B cell (primary cell): ENCODE measurements at places on chromosomes 6 and 20. TPM values are rescaled to one million over a fixed set of nuclear protein-coding genes. Genes with fewer than 3 reads are reported as not detected.
A peak's percentile ranks its signal among the peaks of the same experiment; 100 is the strongest.

DNA sequence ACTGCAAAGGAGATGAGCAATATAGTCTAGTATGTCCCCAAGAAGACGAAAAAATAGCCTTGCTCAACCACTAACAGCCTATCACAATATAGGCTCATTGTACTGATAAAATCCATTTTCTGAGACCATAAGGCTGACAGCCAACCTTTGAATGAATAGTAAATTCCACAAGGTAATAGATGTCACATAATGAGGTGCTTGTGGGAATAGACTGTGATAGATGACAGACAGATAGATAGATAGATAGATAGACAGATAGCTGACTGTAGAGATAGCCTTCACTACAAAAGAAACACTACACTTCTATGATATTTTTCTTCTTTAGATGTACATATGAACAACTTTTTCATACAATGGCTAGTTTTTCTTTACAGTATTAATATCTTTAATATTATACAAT is 760.3 kb upstream of the NRSN1 start:
- no peak overlapping the region for H3K27ac ChIP-seq
- H3K27me3 ChIP-seq = no peaks in the 10 kb centered on the region
- H3K4me1 ChIP-seq = no peaks in the 10 kb centered on the region
- no peaks in the 10 kb centered on the region for H3K36me3 ChIP-seq

- H3K4me3 ChIP-seq = no peak overlapping the region
- no peak overlapping the region for H3K27ac ChIP-seq
- no peaks in the 10 kb centered on the region for H3K27me3 ChIP-seq
- no peaks in the 10 kb centered on the region for H3K36me3 ChIP-seq
- H3K4me1 ChIP-seq = no peaks in the 10 kb centered on the region
- no peak for DNase-seq
These were observed 1567.8 kb upstream of the DEFB115 start for GRCh38 chr20:29689411-29690225.

GRCh38 chr20:62141397-62142251 is 1.6 kb downstream of the PSMA7 start:
- no peak overlapping the region for H3K27ac ChIP-seq
- peak; percentile 31 for DNase-seq
- peaks cover 29% of the 10 kb centered on the region for H3K4me1 ChIP-seq
- no peaks in the 10 kb centered on the region for H3K27me3 ChIP-seq
- H3K4me3 ChIP-seq = no peak overlapping the region

- H3K4me1 ChIP-seq = no peaks in the 10 kb centered on the region
- DNase-seq = no peak
These were observed 7.9 kb downstream of the AHCY start for GRCh38 chr20:34295284-34295683.

DNA sequence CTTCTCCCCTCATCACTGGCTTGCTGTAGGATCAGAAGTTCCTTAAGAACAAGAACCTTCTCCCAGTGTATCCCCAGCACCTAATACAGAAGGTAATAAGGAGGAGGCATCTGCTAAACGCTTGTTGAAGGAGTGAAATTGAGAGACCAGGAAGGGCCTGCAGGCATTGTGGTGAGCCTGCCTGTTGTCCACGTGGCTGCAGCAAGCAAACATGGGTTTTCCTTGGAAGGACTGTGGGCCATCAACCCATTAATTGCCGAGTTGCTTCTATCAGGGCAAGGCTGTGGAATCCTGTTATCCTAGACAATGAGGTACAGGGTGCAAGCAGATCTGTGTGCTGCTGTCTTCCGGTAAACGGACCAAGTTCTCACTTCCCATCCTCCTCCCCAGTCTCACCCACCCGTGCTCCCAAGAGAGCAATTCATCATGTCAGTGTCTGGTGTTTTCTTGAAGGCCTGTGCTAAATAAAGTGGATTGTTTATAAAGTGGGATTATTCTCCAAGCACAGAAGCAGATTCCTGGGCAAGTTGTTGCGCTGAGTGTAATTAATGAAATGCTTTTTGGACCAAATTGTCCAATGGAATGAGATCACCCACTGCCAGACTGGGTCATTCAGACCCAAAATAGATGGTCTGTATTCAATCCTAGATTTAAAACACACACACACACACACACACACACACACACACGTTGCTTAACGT is 164.6 kb upstream of the CDYL start:
- no peak overlapping the region for H3K4me3 ChIP-seq
- H3K36me3 ChIP-seq = no peaks in the 10 kb centered on the region
- H3K4me1 ChIP-seq = no peaks in the 10 kb centered on the region
- DNase-seq = no peak
- H3K27me3 ChIP-seq = no peaks in the 10 kb centered on the region
- no peak overlapping the region for H3K27ac ChIP-seq

GRCh38 chr6:38279423-38279822 is 360.3 kb downstream of the BTBD9 start:
- no peak overlapping the region for H3K4me3 ChIP-seq
- H3K27ac ChIP-seq = no peak overlapping the region
- no peaks in the 10 kb centered on the region for H3K27me3 ChIP-seq
- no peak for DNase-seq
- H3K36me3 ChIP-seq = no peaks in the 10 kb centered on the region
- H3K4me1 ChIP-seq = no peaks in the 10 kb centered on the region

DNA sequence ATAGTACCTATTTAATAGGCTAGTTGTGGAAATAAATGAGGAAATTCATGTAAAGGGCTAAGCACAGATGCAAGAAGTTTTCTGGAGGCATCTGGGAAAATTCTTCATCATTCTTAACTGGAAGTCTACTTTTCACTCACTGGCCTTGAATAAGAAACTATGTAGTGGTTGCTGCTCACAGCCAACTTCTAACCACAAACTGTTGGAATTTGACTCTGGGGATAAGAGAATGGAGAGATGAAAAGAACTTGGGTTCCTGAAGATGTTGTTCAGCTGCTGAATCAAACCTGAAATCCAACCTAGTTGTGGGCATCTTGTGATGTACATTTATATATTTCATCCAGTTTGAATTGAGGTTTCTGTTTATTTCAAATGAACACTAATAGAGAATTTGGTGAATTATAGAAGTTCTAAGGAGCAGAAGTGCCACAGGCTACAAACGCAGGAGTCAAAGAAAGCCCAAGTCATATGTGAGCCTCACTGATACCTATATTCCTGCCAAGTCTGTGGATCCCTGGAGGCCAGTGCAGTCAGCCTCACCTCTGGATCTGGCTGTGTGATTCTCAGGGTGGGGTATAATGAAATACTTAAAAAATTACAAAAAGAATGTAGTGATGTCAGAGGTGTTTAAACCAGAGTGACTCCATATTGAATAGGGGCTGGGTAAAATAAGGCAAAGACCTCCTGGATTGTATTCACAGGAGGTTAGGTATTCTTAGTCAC is 18.7 kb upstream of the MEI4 start:
- no peaks in the 10 kb centered on the region for H3K36me3 ChIP-seq
- no peaks in the 10 kb centered on the region for H3K4me1 ChIP-seq
- no peak overlapping the region for H3K27ac ChIP-seq
- no peak overlapping the region for H3K4me3 ChIP-seq

GRCh38 chr6:42925248-42925857 is 3.9 kb upstream of the CNPY3 start:
- no peak overlapping the region for H3K4me3 ChIP-seq
- H3K4me1 ChIP-seq = peaks cover 22% of the 10 kb centered on the region
- DNase-seq = no peak
- H3K36me3 ChIP-seq = no peaks in the 10 kb centered on the region
- H3K27me3 ChIP-seq = no peaks in the 10 kb centered on the region

DNA sequence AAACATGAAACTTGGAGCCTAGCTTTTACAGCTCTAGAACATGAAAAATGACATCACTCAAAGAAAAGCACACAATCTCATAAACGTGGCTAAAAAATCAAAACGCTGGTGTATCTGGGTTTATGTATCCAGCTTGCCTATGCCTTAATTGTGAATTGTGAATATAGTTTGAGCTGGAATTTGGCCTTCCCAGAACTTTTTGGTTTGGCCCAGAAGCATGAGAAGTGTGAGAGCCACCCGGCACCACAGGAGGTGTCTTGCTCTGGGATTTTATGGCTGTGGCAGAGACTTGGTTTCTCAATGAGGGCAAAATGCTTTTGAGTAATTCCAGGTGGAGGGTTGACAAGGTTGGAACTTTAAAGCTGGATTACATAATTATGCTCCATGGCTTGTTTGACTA is 69.2 kb downstream of the TIAM2 start:
- H3K27ac ChIP-seq = no peak overlapping the region
- no peaks in the 10 kb centered on the region for H3K4me1 ChIP-seq
- DNase-seq = no peak
- H3K4me3 ChIP-seq = no peak overlapping the region
- no peaks in the 10 kb centered on the region for H3K27me3 ChIP-seq
- H3K36me3 ChIP-seq = no peaks in the 10 kb centered on the region

GRCh38 chr6:90978046-90978445 is 391.2 kb upstream of the MAP3K7 start:
- no peaks in the 10 kb centered on the region for H3K36me3 ChIP-seq
- no peaks in the 10 kb centered on the region for H3K4me1 ChIP-seq
- H3K27me3 ChIP-seq = no peaks in the 10 kb centered on the region
- no peak overlapping the region for H3K27ac ChIP-seq
- DNase-seq = no peak

DNA sequence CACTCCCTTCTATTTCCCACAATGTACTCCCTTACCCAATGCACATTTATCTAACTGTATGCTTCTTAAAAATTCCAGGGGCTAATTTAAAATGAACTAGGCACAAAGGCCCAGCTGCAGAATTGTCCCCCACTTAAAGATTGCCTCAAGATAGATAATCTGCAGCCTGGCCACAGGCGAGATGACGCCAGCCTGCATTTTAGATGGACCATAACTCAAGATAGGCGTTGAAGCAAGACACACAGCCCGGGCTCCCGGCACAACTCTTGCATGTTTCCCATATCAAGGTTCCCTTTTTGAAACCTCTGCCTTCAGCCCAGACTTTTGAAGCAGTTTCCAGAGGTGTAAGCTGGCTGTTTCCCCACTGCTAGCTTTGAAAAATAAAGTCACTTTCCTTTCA is 3.2 kb upstream of the REPS1 start:
- peaks cover 12% of the 10 kb centered on the region for H3K4me1 ChIP-seq
- H3K36me3 ChIP-seq = no peaks in the 10 kb centered on the region
- H3K27ac ChIP-seq = no peak overlapping the region
- no peak for DNase-seq

- H3K27me3 ChIP-seq = no peaks in the 10 kb centered on the region
- H3K4me1 ChIP-seq = peaks cover 76% of the 10 kb centered on the region
- H3K27ac ChIP-seq = peak overlapping the region; percentile 54
- DNase-seq = peak; percentile 78
- peak overlapping the region; percentile 2 for H3K4me3 ChIP-seq
These were observed 6.2 kb downstream of the DUSP22 start for GRCh38 chr6:298233-299103.

GRCh38 chr6:145842693-145843546 is 28.3 kb upstream of the FBXO30 start:
- peaks cover 3% of the 10 kb centered on the region for H3K36me3 ChIP-seq
- no peak for DNase-seq
- no peak overlapping the region for H3K27ac ChIP-seq
- no peaks in the 10 kb centered on the region for H3K27me3 ChIP-seq

DNA sequence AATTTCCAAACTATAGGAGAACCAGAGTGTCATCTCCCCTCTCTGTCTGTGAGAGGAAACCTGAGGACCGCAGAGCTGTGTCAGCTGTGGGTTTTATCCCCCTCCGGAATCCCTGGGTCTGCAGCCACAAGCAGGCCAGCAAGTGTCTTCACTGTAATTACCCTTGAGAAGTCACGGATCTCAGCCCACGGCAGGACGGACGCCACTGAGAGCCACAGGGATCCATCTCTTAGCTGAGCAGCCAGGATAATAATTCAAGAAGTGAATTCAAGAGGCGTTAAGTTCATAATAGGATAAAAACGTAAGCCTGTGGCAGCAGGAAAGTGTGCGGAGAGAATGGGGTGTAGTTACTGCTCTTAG is 37.0 kb downstream of the DLL1 start:
- DNase-seq = no peak
- H3K27ac ChIP-seq = no peak overlapping the region
- no peaks in the 10 kb centered on the region for H3K27me3 ChIP-seq
- no peaks in the 10 kb centered on the region for H3K36me3 ChIP-seq
- H3K4me1 ChIP-seq = no peaks in the 10 kb centered on the region

GRCh38 chr6:147430811-147431210 is 77.7 kb upstream of the SAMD5 start:
- no peaks in the 10 kb centered on the region for H3K27me3 ChIP-seq
- H3K27ac ChIP-seq = no peak overlapping the region
- H3K4me1 ChIP-seq = no peaks in the 10 kb centered on the region

- no peak overlapping the region for H3K4me3 ChIP-seq
- H3K27me3 ChIP-seq = no peaks in the 10 kb centered on the region
- H3K36me3 ChIP-seq = no peaks in the 10 kb centered on the region
- no peaks in the 10 kb centered on the region for H3K4me1 ChIP-seq
- no peak for DNase-seq
These were observed 216.8 kb downstream of the GJA1 start for GRCh38 chr6:121652223-121652622.

DNA sequence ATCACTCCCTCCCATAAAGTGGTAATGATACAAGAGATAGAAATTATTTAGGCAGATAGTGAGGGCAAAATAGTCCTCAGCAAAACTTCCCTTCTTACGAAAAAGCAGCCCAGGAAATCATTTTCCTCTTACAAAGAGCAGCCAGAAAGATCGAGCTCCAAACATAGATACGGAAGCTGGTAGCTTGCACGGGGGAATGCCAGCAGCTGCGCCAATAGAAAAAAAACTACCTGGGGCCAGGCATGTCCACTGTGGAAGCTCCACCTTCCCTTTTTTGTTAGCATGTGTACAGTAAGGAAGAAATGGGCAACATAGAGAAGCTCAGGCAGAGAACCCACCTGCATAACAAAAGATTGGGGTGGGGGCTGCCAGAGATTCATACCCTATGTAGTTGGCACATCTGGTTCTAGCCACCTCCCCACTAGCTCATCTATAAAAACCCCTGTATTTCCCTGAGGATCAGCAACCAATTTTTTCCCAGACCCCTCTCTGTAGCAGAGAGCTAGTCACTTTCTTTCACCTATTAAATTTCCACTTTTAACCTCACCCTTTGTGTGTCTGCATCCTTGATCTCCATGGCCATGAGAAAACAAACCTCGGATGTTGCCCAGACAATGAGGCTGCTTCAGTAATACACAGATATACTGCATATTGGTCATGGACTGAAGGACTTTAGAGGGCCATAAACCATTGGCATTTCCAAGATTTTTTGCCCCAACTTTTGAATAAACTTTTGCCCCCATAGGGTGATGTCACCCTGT is 52.1 kb downstream of the SOD2 start:
- no peaks in the 10 kb centered on the region for H3K4me1 ChIP-seq
- H3K27ac ChIP-seq = no peak overlapping the region
- H3K27me3 ChIP-seq = no peaks in the 10 kb centered on the region
- no peak for DNase-seq
- H3K36me3 ChIP-seq = no peaks in the 10 kb centered on the region

GRCh38 chr20:63836458-63837344 is 5.6 kb upstream of the ZBTB46 start:
- no peaks in the 10 kb centered on the region for H3K36me3 ChIP-seq
- peak; percentile 6 for DNase-seq
- H3K4me1 ChIP-seq = peaks cover 4% of the 10 kb centered on the region
- no peak overlapping the region for H3K4me3 ChIP-seq
- H3K27me3 ChIP-seq = no peaks in the 10 kb centered on the region

GRCh38 chr6:66421570-66421969 is 714.5 kb upstream of the EYS start:
- DNase-seq = no peak
- H3K36me3 ChIP-seq = no peaks in the 10 kb centered on the region
- no peak overlapping the region for H3K4me3 ChIP-seq
- no peaks in the 10 kb centered on the region for H3K4me1 ChIP-seq
- no peaks in the 10 kb centered on the region for H3K27me3 ChIP-seq
- H3K27ac ChIP-seq = no peak overlapping the region

Gene UCKL1
- 184 and 199 TPM in 2 replicates for polyA plus RNA-seq

Gene RHAG
- not detected in 2 replicates for polyA plus RNA-seq

Gene EBF4
- polyA plus RNA-seq = 0.81 and 1.4 TPM in 2 replicates

Gene SESN1
- polyA plus RNA-seq = 28.6 and 55.0 TPM in 2 replicates

Gene CDSN
- not detected in 2 replicates for polyA plus RNA-seq

Gene SMLR1
- not detected in 2 replicates for polyA plus RNA-seq

Gene MCHR2
- polyA plus RNA-seq = not detected in 2 replicates

Gene LAMP5
- polyA plus RNA-seq = 0.59 and 1.3 TPM in 2 replicates

Gene FOXS1
- polyA plus RNA-seq = not detected in 2 replicates

Gene EPHA7
- polyA plus RNA-seq = not detected in 2 replicates
